Retina (tissue), 1 donor: ENCODE measurements at places on chromosomes 7 and 10.

GRCh38 chr7:73647725-73648592 lies 19.7 kb upstream of the VPS37D start:
- peak; percentile 60 for DNase-seq

- no peak for DNase-seq
Observed at GRCh38 chr7:115070311-115070710, 148.4 kb downstream of the MDFIC start.

DNA sequence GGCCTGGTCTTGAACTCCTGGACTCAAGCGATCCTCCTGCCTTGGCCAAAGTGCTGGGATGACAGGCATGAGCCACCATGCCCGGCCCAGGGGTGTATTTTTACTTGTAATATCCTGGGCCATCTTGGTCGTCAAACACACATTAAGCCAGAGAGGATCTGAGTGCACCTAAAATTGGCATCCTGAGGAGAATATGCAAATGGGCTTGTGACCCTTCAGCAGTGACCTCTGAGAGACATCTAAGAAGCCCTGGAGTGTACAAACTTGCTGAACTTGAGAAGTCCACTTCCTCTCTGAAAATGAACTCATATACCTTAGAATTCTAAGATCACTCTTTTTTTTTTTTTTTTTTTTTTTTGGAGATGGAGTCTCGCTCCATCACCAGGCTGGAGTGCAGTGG lies 372.0 kb upstream of the C7orf33 start:
- no peak for DNase-seq

- no peak for DNase-seq
Observed at GRCh38 chr7:84783141-84783778, 403.6 kb downstream of the SEMA3D start.

DNA sequence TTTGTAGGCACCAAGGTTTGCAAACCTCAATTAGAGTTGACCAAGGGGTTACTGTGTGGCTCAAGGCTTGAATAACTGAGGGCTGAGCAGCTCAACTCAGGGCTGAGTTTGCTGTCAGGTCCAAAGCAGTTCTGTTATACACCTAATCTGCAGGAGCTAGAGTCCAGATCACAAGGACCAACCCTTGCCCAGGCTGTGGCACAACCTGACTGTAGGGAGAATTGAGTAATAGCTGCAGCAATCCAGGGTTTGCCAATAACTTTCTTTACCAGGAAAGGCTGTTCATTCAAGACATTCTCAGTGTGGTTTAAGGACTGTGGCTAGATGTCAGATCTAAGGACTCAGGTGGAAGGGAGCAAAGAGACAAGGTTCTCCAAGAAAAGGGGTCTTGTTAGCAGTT lies 115.6 kb upstream of the IMMP2L start:
- no peak for DNase-seq

DNA sequence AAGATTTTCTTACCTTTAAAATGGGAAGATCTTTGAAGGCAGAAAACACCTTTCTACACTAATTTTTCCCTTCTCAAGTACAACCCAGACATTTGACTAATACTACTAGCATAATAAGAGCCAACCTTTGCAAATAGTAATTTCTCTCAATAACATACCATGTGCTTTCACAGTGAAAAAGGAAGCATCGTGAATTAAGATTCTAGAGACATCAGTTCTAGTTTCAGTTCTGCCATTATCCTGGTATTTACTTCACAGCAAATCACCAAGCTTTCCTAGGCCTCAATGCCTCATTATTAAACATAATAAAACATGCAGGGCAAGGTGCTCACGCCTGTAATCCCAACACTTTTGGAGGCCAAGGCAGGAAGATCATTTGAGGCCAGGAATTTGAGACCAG lies 24.9 kb downstream of the GSAP start:
- no peak for DNase-seq

GRCh38 chr7:64618785-64619456 lies 47.0 kb upstream of the ZNF107 start:
- no peak for DNase-seq

DNA sequence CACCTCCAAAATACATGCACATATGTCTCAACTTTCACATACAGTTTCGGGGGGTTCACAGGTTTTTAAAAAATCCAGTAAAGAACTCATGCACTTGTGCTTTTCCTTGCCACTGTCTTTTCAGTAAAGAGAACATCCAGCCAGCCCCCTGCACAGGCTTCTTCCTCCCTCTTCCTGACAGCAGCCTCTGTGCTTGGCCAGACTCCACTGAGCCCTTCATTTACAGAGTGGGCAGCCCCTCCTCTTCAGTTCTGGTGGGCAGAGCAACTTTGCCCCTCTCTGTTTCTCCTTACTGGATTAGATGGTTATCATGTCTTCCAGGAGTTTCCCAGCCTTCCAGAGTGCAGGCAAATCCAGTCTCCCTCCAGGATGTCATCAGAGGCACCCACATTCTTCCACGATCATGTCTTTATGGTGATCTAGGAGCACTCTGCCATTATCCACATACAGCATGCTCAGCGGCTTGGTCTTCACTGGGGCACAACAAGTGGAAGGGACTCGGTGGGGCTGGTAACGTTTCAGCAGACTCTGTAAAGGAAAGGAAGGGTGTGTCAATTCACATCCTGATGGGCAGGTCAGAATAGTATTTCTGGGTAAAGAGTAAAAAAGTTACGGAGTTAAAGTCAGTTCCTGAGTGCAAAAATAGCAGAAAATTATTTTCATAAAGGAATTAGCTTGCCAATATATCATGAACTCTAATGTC lies 8.8 kb downstream of the NODAL start:
- no peak for DNase-seq

GRCh38 chr7:96837593-96837992 lies 127.9 kb upstream of the SEM1 start:
- no peak for DNase-seq

- no peak for DNase-seq
Observed at GRCh38 chr7:17690030-17690429, 250.3 kb downstream of the SNX13 start.

GRCh38 chr7:159030490-159031134 lies 114.1 kb downstream of the VIPR2 start:
- peak; percentile 90 for DNase-seq

DNA sequence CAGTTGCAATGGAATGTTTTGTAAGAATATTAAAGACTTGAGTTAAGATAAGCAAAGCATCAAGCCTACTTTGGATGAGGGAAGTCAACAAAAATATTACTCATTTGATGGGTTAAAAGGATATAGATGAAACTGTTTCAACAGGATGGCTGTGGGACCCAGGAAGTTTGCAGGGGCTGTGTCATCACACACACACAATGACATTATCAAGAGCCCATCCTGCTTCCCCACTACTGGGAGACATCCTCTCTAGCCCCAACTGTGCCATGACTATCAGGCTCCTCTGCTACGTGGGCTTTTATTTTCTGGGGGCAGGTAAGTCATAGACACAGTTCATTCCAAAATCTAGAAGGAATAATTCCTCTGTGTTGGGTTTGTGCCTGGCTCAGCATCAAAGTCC lies 78.8 kb upstream of the PRSS1 start:
- DNase-seq: no peak

- DNase-seq: no peak
Observed at GRCh38 chr10:8269976-8270375, 215.5 kb downstream of the GATA3 start.

GRCh38 chr7:129271500-129272355 lies 46.9 kb downstream of the AHCYL2 start:
- DNase-seq: no peak

GRCh38 chr10:130377986-130378540 lies 241.9 kb downstream of the GLRX3 start:
- no peak for DNase-seq

- no peak for DNase-seq
Observed at GRCh38 chr10:33460505-33461294, 126.2 kb upstream of the NRP1 start.

- DNase-seq: no peak
Observed at GRCh38 chr7:129768614-129769399, 157.3 kb downstream of the NRF1 start.

- peak; percentile 68 for DNase-seq
Observed at GRCh38 chr7:157002819-157003421, 7.5 kb downstream of the MNX1 start.

- DNase-seq: no peak
Observed at GRCh38 chr7:29627631-29628030, 64.0 kb downstream of the PRR15 start.

DNA sequence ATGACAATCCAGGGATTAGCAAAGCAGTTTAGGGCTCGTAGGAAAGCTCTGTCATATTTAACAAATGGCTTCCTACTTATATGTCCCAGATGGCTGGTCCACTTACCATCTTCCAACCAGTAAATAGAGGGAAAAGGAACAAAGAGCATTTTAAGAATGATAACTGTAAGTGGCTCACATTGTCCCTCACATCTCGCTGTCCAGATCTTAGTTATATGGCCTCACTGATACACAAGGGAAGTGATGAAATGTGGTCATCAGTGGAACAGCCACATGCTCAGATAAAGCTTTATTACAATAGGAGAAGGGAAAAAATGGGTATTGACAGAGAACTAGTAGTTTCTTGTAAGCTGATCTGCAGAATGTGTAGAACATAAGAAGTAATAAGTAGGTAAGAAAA lies 35.8 kb downstream of the IQUB start:
- no peak for DNase-seq

DNA sequence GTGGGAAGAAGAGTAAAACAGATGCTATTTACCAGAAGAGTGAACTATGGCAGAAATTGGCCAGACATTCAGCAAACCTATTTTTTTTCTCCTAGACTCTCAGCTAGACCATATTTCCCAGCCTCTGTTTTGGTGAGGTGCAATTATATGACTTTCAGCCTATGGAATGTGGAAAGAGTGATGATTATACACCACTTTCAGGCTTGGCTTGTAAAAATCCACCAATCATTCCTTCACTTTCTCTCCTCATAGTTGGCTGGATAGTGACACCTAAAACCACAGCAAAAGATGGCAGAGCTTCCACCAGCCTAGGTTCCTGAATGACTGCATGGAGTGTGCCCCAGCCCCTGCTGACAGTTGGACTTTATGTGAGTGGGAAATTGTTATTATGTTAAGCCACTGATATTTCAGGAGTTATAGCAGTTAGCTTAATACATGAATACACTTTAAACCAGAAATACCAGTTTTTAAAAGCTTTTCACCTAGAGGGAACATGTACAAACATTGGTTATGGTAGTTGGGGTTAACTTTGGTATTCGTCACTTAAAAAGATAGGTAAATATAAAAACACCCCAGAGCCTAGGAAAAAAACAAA lies 19.1 kb upstream of the TNKS2 start:
- no peak for DNase-seq

DNA sequence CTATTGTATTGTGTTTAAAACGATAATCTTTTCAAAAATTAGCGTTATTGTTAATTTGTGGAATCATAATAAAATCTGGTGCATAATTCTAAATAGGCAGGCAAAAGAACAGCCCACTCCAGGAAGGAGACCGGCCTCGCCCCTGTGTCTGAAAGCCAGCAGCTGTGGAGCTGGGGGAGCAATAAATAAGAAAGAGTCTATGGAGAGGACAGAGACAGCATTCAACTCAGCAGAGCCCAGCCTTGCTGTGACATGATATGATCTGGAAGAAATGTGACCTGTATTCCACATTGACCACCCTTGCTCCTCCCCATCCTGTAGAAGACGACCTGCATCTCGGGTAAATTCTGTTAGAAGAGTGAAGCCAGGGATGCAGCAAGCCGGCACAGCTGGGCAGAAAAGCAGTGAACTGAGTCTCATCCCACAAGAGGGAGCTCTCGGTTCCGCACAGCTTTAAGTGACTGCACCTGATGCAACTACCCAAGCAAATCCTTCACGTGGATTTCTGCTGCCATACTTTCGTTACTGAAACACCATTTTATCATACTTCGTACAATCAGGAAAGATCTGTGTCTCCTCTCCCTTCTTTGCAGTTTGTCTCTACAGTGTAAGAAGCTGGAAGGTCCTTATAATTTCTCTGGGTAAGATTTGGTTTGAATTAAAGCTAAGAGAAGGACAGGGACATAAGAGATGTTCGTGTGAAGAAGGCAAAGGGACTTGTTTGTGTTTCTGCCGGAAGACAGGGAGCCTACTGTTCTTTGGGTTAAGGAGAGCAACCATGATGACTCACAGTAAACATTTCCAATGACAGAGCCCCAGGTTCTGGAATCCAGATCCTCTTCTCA lies 427.1 kb downstream of the GPAM start:
- peak; percentile 67 for DNase-seq

GRCh38 chr7:129443612-129444011 lies 9.4 kb downstream of the STRIP2 start:
- DNase-seq: no peak

DNA sequence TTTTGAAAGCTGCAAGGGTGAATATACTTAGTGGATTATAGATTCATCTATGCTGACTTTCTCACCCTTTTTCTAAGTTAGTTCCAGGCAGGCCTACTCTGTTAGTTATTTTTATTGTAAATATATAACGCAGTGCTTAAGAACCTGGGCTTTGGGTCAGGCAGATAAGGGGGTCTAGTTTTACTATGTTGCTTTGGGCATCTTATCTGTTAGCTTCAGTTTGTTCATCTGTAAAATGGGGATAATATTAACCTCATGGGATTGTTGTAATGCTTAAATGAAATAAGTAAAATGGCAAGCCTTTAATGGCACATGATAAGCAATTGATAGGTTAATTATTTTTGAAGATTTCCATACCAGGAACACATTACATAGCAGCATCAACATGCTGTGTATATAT lies 79.5 kb downstream of the ST7 start:
- no peak for DNase-seq

DNA sequence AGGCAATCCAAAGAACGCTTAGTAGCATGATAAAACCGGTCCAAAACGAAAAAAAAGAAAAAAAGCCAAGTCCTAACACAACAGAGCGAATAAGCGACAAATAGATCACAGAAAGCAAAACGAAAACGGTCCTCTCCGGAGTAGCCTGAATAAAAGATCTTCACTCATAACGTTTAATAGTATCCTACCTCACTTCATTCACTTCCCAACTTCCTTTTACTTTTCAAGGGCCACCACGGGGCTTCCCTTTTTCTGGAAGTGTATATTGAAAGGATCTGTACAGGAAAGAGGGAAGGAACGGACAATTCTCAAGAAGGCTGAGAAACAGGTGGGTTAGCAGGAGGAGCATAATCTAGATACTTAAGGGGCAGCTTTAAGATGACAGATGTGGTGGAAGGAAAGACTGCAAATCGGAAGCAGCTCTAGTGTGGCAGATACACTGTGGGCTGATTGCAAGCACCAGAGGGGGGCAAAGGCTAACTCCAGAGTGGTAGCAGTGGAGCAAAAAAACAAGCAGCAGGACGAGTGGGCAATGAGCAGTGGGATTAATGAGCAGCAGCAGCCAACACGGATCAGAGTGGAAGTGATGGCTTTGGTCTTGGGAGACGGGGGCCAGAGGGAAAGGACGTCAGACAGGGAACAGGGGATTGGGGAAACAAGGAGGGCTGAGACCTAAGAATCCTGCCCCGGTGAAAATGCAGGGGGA lies 866 bp downstream of the CNOT4 start:
- peak; percentile 73 for DNase-seq

- no peak for DNase-seq
Observed at GRCh38 chr10:110881247-110881646, 9.5 kb downstream of the PDCD4 start.
